Cerebellum (tissue), 4 donors: ENCODE measurements at places on chromosomes 12 and 14. TPM values are rescaled to one million over a fixed set of nuclear protein-coding genes. Genes with fewer than 3 reads are reported as not detected.

Gene BICDL1
- total RNA-seq: 24.4 TPM

Gene CMA1
- total RNA-seq: not detected

DNA sequence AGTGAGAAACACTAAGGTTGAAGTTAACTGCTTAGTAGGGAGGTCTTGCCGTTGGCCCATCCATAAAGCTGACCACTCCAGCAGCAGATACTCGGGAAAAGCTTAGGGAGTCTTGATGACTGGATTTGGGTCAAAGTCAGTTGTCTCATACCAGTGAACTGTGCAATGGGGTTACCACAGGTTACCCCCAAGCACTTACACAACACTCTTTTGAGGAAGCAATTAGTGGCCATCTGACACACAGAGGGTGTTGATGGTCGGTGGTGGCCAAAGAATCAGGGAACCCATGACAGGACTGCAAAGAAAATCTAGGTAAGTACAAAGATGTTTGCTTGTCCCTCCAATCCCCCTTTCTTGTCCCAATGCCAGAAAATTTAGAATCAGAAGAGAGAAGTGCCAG lies 410.2 kb downstream of the APAF1 start:
- no peak for DNase-seq

Gene CFAP54
- 21.2 TPM for total RNA-seq

- DNase-seq: no peak
Observed at GRCh38 chr12:60977966-60978365, 1282.2 kb upstream of the USP15 start.

Gene MYF6
- total RNA-seq: 0.64 TPM

DNA sequence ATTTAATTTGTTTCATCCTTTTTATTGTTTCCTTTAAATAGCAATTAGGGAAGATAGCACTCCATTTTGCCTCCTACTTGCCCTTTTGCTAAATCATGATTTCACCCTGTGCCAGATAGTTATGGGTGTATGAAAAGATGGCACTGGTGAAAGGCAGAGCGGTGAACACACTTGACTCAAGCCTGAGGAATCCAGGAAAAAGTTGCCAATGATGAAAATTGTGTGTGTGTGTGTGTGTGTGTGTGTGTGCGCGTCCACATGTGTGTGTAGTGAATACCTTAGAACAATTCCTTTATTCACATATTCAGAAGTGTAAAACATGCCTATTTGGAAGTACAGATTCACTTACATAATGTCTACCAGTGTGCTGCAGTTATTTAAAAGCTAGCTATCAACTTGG lies 123.8 kb downstream of the PTCSC3 start:
- DNase-seq: no peak

- DNase-seq: no peak
Observed at GRCh38 chr14:68941820-68942219, 37.3 kb downstream of the ACTN1 start.

- DNase-seq: peak; percentile 6
Observed at GRCh38 chr12:21527451-21528180, 1.5 kb downstream of the SPX start.

Gene FOXN4
- total RNA-seq: 0.45 TPM

DNA sequence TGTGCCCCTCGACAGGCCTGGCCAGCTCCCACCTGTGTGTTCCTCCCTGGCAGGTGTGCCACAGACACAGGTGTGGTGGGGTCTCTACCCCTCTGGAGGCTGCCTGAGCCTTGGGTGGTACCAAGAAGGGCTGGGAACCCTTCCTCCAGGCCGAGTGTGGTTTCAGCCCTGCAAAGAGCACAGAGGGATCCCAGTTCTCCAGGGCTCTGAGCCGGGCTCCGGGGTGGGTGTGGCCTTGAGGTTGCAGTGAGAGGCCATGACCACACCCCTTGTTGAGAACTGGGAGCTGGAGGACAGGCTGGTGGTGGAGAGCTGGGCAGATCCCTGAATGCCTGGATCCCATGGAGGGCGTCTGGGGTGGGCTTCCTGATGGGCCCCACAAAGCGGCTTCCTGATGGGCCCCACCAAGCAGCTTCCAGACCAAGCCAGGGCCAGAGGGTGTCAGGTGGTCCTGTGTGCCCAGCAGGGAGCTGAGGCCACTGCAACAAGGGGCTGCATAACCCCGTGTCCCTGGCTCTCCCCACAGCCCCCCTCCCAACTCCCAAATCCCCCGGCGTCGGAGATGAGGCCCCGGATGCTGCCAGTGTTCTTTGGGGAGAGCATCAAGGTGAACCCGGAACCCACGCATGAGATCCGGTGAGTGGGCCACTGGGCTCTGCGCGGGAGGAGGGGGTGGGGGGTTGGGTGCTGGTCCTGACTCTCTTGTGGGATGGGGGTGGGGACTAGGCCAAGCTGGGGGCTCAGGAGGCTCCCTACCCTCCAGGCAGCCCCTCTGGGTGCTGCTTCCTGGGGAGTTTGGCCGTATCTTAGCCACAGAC lies 16.6 kb downstream of the RFLNA start:
- no peak for DNase-seq

DNA sequence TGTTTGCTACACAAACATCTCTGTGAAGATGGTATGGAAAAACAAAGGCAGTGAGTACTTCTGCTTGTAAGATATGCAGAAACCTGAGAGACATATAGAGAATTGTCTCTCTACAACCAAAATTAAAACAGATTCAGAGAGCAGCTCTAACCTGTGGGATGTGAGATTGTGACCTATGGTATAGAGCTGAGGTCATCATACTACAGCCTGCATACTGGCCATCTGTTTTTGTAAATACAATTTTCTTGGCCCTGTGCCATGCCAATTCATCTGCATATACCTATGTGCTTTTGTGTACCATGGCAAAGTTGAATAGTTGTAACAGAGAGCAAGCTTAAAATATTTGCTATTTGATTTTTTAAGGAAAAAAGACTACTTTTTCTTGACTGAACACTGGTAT lies 99.6 kb downstream of the LMO3 start:
- DNase-seq: no peak

Gene HOTAIR
- total RNA-seq: not detected

Gene FGD4
- total RNA-seq: 61.9 TPM

DNA sequence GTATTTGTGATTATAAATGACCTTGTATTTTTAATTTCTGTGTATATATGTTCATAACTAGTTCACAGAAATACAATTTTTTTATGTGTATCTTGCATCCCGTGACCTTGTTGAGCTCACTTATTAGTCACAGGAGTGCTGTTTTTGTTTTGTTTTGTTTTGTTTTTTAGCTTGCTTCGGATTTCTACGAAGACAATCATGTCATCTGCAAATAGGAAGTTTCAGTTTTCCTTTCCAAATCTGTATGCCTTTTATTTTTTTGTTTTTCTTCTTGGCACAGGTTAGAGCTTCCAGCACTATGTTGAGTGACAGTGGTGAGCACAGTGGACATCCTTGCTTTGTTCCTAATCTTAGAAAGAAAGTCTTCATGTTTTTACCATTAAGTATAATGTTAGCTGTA lies 229.2 kb upstream of the GARIN6 start:
- no peak for DNase-seq

- DNase-seq: no peak
Observed at GRCh38 chr12:90940872-90941499, 14.0 kb downstream of the CCER1 start.

- peak; percentile 82 for DNase-seq
Observed at GRCh38 chr12:121443193-121443870, 43.4 kb downstream of the RNF34 start.

GRCh38 chr12:27335364-27336281 lies 3.0 kb downstream of the BMAL2 start:
- DNase-seq: no peak

Gene LRRIQ1
- total RNA-seq: 13.9 TPM

Gene RD3L
- not detected for total RNA-seq

Gene RNF212B
- total RNA-seq: not detected

Gene SENP1
- total RNA-seq: 33.0 TPM

Gene REM2
- total RNA-seq: 4.0 TPM

Gene BATF
- not detected for total RNA-seq

- DNase-seq: no peak
Observed at GRCh38 chr12:100789146-100789545, 5.4 kb upstream of the ANO4 start.

DNA sequence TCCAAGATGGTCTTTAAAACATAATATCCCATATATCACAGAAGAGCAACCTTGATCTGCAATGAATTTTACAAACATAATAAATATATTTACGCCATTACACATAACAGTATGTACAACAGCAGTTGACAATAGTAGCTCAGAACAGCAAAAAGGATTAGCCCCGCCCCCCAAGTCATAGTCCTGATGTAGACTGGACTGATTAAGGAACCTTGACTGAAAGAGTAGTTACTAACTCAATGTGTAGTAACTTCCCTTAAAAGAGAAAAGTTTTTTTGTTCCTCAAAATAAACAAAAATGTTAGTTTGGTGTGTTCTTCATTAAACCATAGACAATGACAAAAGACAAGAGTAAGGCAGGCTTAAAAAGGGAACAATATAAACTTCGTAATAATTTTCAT lies 44.5 kb downstream of the GTF2A1 start:
- DNase-seq: no peak

Gene PTHLH
- total RNA-seq: not detected

DNA sequence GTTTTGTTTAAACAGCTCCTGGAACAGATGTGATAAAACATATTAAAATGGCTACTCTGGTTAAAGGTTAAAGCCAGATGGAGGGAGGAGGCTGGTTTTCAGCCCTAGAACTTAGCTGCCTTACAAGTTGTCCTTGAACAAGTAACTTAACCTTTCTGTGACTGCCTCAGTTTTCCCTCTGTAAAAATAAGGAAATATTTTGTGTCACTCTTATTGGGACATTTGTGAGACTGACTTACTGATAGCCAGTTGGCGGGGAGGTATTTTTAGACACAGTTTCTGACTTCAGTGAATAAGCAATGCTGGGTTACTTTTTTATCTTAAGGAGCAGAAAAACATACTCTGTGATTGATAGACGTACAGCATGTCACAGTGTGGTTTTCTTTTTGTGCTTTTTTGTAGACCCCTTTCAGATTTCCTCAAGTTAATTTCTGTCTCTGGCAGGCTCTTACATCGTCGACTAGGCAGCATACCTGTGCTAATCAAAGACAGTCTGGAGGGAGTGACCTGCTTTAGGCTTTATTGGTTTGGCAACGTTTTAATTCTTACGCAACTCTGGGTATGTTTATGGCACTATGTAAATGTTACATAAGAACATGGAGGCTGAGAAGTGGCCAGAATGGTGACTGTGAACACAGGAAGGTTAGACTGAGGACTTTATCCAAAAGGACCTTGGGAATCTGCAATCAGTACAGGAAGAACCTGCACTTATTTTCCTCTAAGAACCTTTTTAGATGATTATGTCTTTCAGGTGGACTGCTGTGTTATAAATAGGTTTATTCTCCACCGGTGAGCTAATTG lies 3.3 kb downstream of the ACVR1B start:
- no peak for DNase-seq
